Stimulated activated CD4-positive, alpha-beta T cell treated with anti-CD3 and anti-CD28 coated beads, Interleukin-4, amount 100 ng/mL, for 48 hours (primary cell): ENCODE measurements at places on chromosomes 11 and 22.

DNA sequence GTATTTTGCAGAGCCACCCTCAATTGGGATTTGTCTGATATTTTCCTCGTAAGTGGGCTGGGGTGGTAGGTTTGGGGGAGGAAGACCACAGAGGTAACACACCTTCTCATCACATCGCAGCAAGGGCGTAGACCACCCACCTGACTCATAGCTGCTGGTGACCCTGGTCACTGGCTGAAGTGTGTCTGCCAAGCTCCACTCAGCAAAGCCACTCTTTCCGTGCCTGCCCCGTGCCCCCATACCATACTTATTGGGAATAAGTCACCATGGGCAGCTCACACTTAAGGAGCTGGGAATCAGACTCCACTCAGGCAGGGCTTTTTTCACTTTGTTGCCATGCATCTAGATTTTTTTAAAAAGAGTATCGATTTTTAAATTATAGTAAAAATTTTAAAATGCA, 111.6 kb downstream of the PHF21B start:
- DNase-seq, result no peak

DNA sequence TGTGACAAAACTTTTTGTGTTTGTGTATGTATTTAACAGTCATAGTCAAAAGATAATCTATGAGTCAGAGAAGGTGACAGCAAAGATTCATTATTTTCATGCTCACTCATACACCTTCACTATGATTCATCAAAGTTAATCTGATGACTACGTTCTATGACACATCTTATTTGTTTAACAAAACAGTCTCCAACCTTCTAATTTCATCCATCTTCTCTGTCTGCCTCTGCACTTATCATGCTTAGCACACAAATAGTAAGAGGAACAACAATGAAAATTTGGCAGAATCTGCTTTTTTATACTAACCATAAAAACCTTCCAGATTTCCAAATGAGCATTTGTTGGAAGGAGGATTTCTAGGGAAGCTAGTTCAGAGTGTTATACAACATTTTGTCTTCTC, 568.9 kb downstream of the LUZP2 start:
- DNase-seq, result no peak

GRCh38 chr22:40498420-40499208, 128.2 kb downstream of the SGSM3 start:
- no peak for DNase-seq

GRCh38 chr11:130902380-130902779, 13.9 kb downstream of the SNX19 start:
- DNase-seq, result no peak

- DNase-seq, result no peak
These were observed 52.4 kb downstream of the CELSR1 start for GRCh38 chr22:46484861-46485595.

DNA sequence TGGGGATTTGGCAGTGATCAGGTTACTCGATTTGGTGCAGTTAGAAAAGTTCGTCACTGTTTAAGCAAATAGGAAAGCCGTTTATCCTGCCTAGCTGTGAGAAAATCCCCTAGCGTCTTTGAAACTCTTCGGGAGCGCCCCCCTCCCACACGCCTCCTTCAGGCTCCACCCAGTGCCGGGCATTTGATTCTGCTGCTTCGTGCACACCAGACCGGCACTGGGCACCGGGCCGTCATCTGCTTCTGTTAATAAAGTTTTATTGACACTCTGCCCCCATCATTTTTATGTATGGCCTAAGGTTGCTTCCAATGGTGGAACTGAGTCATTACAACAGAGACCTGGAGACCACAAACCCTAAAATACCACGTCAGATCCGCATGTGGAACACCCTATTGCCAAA, 50.9 kb downstream of the IGF2 start:
- no peak for DNase-seq

GRCh38 chr11:118911880-118912741, 13.6 kb downstream of the BCL9L start:
- DNase-seq, result peak; percentile 74

DNA sequence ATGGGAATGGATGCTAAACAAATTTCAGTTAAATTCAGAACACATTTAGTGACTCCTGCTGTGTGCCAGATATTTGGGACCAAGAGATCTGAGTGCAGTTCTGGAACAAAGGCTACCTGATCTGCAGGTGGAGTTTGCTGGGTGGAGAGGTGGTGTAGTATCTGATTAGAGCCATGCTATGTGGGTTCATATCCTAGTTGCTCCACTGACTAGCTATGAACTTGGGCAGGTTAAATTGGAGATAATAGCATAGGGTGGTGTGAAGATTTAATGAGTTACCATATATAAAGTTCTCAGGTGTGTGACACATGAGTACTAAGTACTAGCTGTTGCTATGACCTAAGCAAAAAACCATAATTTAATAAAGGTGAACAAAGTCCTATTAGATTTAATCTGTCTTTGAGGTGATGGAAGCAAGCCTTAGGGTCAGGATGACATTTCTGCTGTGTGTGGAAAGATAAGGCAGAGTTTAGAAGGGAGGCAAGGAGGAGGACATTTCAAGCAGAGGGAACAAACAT, 2.1 kb downstream of the ENDOD1 start:
- no peak for DNase-seq

- DNase-seq, result no peak
These were observed 461.5 kb downstream of the MN1 start for GRCh38 chr22:27340047-27340446.

DNA sequence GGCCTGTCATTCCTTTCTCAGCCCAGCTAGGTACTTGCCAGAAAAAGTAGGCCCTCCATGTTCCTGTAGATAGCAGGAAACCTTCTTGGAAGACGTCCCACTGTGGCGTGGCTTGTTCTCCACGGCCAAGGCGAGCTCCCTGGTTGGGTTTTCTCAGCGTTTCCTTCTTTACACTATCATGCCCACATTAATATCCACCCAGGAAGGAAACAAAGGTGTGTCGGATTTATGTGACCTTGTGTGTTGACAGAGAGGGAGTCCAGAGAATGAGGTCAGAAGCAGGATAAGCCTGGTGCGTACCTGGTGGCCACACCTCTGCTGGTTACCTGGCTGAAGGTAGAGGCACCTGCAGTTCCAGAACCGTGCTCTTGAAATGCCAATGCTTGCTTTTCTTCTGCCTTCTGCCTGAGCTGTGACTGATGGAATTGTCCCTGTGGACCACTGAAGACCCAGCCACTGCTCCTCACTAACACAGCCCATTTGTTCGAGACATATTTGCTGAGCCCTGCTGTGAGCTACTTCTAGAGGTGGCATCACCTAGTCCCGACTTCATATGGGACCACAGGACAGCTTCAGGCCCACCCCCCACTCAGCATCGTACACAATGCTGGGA, 7.9 kb downstream of the ASPHD2 start:
- no peak for DNase-seq

GRCh38 chr11:120629407-120630080, 118.0 kb downstream of the GRIK4 start:
- DNase-seq, result no peak

- DNase-seq, result peak; percentile 25
These were observed 3.1 kb downstream of the ENDOD1 start for GRCh38 chr11:95092549-95093324.

DNA sequence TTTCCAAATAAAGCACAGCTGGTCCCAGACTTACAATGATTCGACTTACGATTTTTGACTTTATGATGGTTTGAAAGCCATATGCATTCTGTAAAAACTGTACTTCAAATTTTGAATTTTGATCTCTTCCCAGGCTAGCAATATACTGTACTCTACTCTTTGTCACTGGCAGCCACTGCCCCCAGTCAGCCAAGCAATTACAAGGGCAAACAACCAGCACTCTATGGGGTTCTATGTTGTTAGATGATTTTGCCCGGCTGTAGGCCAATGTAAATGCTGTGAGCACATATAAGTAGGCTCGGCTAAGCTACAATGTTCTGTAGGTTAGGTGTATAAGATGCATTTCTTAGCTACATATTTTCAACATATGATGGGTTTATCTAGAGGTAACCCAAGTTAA, 217.3 kb downstream of the RAB38 start:
- DNase-seq, result no peak
